NCI-H2107 (cell line): ENCODE measurements at places on chromosomes 1 and 21.

DNA sequence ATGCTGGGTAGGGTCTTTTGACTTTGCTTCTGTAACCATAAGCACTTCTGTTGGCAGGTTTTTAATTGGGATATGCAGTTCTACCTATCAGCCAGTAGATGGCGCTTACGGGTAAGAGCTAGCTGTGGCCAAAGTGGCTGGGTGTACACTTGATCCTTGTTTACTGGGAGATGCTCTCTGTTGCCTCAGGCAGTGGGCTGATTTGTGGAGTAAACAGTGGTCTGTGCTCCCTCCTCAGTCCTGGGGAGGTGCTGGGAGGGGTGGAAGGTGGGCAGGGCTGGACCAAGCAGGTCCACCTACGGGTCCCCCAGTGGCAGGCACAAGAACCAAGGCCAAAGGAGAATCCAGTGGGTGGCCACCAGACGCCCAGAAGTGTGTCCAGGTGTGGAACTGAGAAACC, 43.4 kb downstream of the RALGPS2 start:
- DNase-seq, result peak; percentile 12

DNA sequence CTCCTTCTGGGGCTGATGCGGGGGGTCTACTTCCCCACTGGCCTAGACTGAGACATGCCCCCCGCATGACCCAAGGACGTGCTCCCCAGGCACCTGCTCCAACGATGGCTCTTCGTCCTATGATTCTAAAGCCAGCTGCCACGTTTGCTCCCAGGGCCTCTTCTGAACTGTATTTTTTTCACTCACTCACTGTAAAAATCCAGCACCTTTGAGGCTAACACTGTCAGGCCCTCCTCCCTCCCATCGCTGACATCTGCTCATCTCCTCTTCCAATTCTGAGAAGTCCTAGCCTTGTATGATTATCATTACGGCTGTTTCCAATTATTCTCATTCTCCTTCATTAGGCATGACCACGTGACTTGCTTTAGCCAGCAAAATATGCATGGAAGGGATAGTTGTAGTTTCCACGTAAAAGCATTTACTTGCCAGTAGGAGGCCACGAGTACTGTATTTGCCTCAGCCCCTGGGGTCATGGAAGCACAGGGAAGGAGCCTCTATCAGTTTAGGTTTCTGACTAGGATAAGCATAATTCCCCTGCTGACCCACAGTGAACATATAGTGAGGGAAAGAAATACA, 19.1 kb upstream of the EDN2 start:
- no peak for DNase-seq

- DNase-seq, result peak; percentile 73
These were observed at the start of gene ZBTB7B for GRCh38 chr1:155002464-155003226. ZBTB7B (plus strand) TSS chr1:155002802; CDS start chr1:155014661, 11,859 bp downstream.

DNA sequence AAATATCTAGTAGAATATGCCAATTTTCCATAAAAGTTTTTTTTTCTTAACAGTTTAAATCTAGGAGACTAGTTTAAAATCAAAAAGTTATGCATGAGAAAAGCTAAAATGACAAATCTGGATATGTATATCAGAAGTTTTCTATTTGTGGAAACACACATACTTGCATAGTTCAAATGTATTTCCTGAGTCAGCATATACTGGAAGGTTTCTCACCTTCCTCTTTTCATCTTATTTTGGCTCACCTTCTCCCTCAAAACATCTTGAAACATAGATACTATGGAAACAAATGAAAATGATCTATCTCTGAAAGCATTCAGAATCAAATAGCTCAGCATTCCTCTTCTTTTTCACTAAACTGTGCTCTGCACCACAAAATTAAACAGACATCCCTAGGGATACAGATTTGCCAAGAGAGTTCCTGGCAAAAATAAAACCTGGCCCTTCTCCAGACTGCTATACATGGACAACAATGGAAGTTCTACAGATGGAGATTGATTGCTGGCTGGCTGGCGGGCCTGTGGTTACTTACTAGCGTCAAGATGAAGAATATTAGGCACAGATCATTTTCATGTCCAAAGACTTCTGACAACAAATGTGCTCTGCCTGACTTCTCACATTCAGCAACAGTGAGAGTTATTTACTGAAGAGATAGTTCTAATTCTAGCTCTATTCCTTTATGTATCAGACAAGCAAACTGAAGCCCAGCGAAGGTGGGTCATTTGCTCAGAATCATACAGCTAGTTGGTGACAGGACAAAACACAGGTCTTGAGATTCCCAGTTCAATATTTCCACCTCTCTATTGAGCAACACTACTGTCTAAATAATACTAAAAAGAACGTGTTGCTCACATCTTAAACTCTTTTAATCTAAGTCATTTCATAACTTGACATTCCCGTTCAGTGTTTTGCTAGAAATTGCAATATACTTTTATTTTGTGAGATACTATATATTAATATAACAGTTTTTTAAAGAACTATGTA, 26.6 kb downstream of the DIPK1A start:
- DNase-seq, result peak; percentile 79

- no peak for DNase-seq
These were observed 25.5 kb downstream of the GPATCH2 start for GRCh38 chr1:217605390-217605789.

DNA sequence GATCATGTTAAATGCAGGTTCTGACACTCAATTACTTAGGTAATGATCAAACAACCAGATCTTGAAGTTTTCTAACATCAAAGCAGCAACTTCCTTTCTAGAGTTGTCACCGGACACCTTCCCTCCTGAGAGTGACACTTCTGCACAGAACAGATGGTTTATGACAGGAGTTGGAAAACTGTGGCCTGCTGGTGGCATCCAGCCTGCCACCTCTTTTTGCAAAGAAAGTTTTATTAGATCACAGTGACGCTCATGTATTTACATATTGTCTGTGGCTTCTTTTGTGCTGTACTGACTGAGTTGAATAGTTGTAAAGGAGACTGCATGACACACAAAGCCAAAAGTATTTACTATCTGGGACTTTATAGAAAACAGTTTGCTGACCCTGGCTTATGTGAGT, 28.3 kb downstream of the DDR2 start:
- no peak for DNase-seq

DNA sequence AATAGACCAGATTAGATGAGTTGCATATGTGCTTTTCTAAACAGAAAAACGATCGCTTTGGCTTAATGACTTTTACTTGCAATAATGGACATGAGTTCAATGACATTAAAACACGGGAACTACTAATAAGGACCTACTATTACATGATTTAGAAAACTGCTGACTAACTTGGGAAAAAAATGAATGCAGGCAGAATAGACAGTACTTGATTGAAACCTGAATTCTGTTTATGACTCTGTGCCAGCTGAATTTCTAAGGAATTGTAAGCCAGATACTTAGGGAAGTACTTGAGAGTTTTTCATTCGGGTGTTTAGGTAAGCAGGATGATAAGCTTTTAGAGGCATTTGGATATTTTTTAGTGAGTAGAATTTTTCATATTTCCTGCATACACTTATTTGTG, 12.0 kb downstream of the ADGRL2 start:
- no peak for DNase-seq

- DNase-seq, result no peak
These were observed 54.5 kb upstream of the GADD45A start for GRCh38 chr1:67630438-67631045.

- no peak for DNase-seq
These were observed 1.3 kb upstream of the DUSP23 start for GRCh38 chr1:159779403-159779851.

DNA sequence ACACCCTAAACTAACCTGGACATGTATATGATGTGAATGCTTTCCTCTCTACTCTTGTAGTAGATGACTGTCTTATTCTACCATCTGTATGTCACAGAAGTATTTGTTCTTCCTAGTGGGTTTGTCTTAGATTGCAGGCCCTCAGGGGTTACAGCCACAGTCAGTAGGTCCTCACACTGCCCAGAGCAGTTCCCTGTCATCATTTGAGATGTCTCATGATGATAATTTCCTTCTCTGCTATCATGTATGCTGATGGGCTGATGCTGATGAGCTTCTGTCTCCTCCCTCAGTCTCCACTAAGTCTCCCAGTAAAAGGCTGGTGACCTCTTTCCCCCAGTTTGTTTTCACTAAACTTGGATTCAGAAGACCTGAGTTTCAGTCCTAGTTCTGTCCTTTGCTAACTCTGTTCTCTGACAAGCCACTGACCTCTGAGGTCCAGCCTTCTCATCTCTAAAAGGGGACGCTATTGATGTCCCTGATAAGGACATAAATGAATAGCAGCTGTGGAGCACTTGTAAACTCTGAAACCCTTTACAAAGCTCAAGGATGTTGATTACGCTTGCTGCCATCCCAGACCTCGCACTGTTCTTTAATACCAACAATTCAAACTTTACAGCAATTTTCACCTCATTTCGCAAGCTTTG, 3.1 kb upstream of the ETV3 start:
- no peak for DNase-seq
